ENCODE measurements at places on chromosomes 6 and 20.

- no peak for DNase-seq
Observed at GRCh38 chr6:155186052-155186658, 77.7 kb upstream of the CLDN20 start.

DNA sequence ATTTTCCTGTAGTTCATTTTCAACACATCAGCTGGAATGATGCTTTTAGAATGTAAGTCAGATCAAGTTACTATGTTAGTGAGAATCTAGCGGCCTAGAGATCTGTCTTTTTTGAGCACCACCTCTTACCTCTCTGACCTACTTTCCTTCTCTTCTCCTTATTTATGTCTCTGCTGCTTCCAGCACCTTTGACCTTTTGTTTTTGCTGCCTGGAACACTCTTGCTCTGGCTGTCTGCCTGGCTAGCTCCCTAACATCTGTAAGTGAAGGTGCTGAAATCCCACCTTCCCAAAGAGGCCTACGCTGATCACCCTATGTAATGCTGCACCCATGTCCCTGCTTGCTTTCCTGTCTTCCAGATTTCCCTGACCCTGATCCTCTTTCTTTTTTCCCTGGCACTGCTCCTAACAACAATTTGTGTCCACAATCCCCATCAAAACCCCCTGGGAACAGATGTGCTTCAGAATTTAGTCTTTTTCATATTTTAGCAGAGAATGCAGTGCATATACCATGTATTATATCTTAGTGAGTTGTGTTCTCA is 87.8 kb downstream of the RFPL4B start:
- no peak for DNase-seq

GRCh38 chr6:148934539-148934938 is 187.7 kb downstream of the UST start:
- DNase-seq = no peak

DNA sequence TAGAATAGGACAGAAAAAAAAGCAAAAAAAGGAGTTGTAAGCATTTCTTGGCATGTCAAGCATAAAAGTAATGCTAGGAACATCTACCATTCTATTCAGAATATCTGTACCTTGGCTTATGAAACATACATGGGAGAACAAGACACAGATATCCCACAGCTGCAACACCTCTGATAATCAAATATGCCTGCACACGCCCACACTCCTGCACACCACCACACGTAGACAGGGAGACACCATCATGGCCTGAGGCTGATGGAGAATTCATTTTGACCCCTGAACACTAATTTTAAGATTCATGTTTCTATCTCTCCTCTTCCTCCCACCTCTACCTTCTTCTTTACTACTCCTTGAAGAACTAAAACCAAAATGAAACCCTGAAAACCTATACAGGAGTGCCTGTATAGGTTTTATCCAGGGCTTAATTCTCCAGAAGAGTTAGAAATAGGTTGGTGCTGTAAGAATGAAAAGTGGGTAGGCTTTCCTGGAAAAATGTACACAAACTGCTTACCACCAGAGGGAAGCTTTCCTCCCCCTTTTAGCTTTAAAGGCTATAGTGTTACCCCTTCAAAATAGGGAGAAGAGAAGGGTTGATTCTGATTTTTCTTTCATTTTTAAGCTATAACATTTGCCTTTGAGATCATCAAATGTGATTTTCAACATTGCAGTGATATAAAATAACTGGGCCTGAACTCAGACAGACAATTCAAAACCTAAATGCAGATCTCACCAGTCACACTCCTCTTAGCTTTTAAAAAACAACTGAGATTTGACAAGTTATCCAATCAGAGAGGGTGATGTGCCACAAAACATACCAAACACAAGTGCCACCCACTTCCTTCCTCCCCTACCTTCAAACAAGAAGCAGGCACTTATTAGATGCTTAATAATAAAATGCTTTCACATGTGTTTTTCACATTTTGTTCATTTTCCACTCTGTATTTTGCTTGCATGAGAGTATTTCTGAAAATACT is 57.9 kb downstream of the ELOVL5 start:
- DNase-seq = no peak

DNA sequence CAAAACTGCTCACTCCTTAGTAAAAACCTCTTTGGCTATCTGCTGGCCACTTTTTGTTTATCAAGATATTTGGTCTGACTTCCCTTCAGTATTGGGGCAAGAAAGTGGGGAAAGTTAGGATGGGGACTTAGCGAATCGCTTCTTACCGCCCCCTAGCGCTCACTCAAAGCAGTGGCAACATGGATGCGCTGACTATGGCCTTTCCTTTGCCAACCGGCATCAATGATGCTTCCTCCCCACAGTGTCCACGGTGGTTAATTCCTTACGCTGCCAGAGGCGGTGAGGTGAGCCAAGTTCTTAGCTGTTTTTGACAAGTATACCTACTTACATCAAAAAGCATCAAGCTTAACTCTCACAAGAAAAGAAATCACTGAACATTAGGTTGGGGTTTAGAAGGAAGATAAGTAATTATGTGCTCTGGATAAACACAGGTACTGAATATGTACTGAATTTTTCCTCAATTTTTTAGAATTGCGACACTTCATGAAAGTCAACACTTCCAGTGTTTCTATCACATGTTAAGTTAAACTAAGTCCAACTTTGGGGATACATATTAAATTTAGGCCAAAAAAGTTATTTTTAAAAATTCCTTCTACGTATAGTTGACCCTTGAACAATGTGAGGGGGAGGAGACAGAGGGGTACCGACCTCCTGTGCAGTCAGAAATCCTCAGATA is 86.7 kb downstream of the GMDS start:
- no peak for DNase-seq

DNA sequence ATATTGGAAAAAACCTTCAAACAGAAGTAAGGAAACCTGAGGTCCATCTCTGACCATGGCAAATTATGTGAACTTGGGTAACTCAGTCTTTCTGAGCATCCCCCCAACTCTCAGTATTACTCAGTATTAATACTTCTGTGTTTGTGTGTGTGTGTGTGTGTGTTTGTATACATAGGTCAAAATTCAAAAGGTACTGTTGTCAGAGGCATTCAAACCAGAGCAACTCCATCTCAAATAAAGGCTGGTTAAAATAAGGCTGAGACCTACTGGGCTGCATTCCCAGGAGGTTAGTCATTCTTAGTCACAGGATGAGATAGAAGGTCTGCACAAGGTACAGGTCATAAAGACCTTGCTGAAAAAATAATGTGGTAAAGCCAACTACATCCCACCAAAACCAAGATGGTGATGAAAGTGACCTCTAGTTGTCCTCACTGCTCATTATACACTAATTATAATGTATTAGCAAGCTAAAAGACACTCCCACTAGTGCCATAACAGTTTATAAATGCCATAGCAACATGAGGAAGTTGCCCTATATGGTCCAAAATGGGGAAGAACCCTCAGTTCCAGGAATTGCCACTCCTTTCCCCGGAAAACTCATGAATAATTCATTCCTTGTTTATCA is 33.3 kb upstream of the SLC22A16 start:
- DNase-seq = no peak

DNA sequence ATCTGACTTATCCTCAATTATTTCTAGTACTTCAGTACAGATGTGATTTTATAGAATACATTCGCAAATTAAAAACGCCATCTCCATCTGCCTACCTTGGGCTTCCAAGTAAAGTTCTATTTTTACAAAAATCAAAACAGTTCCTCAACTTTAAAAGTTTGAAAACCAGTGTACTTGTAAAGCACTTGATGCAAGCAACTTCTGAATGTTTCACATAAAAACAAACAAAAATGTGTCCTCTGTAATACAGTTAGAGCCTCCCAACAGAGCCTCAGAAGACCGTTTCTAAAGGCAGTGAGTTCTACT is 384 bp upstream of the MANEA start:
- DNase-seq = no peak

DNA sequence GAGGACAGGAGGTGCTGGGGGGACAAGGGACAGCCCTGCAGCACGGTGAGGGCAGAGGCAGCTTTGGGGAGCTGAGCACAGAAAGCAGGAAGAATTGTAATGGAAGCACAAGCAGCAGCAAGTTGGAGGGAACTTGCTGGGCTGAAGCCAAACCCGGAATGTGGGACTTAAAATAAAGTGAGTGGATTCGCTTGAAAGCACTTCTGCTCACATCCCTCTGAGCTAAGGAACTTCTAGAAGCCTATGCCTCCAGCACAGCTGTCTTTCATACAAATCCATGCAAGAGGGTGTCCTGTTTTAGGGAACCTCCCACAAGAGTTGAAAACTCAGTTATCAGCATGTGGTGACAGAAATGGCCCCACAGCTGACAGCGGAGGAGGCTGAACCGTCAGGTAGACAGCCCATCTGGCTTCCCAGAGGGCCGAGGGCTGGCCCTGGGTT is 71.4 kb upstream of the MLN start:
- DNase-seq = no peak

DNA sequence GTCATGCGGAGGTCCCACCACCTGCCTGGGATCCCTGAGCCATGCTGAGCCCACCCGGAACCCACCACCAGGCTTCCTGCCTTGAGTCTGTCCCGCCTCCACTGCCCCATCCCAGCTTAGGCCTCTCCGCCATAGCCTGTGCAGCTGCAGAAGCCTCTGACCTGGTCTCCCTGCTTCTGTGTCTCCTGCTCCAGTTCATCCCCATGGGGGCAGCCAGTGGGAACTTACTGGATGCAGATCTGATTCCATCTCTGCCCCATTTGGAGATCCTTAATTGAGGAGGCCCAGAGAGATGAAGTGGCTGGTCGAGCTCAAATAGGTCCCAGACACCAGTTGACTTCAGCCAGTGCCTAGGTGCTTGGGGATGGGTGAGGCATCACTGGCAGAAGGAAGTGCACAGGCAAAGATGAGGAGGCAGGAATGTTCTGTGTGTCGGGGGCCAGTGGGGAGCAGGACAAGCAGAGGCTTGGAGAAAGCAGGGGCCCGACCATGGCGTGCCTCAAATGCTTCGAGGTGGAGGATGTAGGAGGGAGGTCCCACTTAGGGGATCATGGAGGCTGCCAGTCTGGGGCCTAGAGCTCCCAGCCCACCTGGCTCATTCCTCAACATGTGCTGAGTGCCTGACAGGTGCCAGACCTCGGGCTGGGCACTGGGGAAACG is 112.8 kb downstream of the TOX2 start:
- DNase-seq = no peak

DNA sequence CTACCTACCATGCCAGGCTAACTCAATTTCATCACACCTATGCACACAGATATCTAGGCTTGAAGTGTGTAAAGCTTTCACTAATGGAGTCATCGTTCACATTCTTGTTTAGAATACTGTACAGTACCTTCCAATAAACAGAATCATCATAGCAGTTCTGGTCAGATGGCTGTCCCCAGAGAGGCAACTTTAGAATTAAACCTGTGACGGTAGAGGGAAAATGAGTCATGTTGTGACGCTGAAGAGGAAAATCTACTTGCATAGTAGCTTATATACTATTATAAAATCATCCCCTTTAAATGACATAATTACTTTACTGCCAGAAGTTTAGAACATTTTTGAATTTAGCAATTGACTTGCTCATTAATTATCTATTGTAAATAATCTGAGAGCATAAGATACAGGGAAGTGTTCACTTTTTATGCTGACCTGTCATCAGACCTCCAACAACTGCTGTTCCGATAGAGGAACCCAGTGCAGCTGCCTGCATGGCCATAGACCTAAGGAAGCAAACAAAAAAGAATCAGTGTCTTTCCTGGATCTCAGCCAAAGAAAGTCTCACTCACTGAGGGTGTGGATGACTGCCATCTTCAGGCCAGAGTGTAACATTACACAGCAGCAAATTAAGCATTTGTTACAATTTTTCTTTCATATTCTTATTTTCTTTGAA is 29.8 kb downstream of the RHAG start:
- DNase-seq = no peak
